ENCODE measurements at places on chromosomes 6 and 20. TPM values are rescaled to one million over a fixed set of nuclear protein-coding genes. Genes with fewer than 3 reads are reported as not detected.

- H3K4me1 ChIP-seq = no peaks in the 10 kb centered on the region
- H3K27ac ChIP-seq = no peak overlapping the region
These were observed 320.4 kb upstream of the RNF24 start for GRCh38 chr20:4335722-4336121.

DNA sequence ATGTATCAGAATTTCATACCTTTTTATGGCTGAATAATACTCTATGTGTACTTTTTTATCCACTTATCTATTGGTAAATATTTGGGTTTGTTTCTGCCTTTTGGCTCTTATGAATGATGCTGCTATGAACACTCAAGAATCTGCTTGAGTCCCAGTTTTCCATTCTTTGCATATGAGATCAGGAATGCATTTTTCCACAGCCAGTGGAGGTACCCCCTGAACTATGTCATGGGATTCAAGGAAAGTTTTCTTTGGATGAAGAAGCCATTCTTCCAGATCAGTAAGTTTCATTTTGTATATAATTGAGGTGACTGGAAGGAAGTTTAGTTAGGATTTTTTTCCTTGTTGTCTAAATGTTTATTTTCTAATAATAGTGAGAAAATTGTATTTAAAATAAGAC lies 40.9 kb downstream of the NKX2-4 start:
- DNase-seq = no peak
- no peak overlapping the region for H3K4me3 ChIP-seq
- peaks cover 7% of the 10 kb centered on the region for H3K36me3 ChIP-seq
- no peak overlapping the region for H3K27ac ChIP-seq
- no peaks in the 10 kb centered on the region for H3K27me3 ChIP-seq

DNA sequence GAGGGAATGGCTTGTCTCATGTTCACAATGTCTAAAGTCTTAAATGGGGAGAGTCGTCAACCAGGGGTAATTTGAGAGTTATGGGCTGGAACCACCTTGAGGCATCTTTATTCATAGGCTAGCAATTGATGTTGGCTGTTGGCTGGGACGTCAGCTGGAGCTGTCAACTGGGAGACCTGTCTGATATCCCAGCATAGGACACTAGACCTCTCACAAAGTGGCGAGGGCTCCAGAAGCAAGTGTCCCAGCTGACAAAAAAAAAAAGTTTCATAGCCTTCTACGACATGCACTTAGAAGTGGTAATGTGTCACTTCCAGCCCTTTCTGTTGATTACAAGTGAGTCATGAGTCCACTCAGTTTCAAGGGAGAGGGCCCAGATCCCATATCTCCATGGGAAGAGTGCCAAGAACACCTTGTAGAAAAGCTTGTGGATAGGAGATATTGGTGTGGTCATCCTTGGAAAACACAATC lies 278.0 kb downstream of the ESR1 start:
- no peak overlapping the region for H3K4me3 ChIP-seq
- DNase-seq = no peak
- no peak overlapping the region for H3K27ac ChIP-seq
- no peaks in the 10 kb centered on the region for H3K4me1 ChIP-seq
- peaks cover 5% of the 10 kb centered on the region for H3K27me3 ChIP-seq

DNA sequence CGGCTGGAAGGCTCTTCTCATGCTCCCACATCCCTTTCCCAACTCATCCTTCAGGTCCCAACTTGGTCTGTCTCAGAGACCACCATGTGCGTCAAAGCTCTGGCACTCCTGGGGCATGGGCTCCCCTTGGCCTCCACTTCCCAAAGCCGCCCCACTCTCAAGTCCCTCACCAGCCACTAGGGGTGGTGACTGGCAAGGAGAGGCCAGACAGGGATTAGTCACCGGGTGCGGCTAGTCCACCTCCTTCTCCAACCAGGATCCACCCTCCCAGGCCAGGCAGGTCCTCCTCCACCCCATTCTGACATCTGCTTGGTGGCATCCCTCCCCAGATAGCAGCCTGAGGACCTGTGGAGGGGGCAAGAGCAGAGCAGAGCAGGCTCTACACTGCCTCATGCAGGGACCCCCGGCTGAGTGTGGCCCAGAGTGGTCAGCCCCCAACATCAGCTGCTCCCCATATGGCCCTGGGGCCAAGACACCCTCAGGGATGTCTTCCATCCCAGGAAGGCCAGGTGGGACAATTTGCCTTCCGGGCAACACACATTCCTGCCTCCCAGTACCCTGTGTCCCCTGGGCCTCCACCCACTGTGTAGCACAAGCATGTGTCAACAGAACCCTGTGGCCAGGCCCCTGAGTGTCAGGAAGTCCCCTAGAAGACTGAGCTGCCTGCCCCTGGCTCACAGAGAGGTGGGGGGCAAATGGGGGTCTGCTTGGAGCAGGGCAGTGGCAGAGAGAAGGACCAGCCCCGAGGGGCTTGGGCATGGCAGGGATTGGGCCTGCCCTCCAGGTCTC lies 29.2 kb downstream of the YTHDF1 start:
- H3K4me3 ChIP-seq = no peak overlapping the region
- H3K27ac ChIP-seq = no peak overlapping the region
- H3K27me3 ChIP-seq = peaks cover 11% of the 10 kb centered on the region

GRCh38 chr20:58361481-58362205 lies 27.4 kb upstream of the VAPB start:
- H3K4me3 ChIP-seq = no peak overlapping the region
- no peaks in the 10 kb centered on the region for H3K4me1 ChIP-seq
- no peak for DNase-seq
- H3K27ac ChIP-seq = no peak overlapping the region
- H3K27me3 ChIP-seq = no peaks in the 10 kb centered on the region

DNA sequence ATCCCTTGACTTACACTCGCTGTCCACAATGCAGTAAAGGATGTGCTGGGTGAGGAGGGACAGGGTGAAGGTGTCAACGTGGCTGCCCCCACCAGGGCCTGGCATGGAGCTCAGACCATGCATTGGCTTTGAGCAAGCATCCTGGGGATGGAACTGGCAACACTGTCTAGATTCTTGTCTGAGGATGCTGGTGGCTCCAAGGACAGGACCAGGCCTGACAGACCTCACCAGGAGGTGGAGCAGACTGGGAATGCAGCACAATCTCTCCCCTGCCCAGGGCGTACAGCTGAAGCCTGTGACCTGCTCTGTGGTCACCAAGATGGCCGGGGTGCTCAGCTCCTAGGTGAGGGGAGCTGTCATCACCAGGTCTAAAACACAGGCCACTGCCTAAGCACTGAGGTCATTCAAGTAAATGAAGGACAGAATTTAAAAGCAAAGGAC lies 50.9 kb downstream of the MYH7B start:
- peaks cover 45% of the 10 kb centered on the region for H3K36me3 ChIP-seq
- no peak overlapping the region for H3K4me3 ChIP-seq
- peaks cover 3% of the 10 kb centered on the region for H3K4me1 ChIP-seq
- DNase-seq = no peak

GRCh38 chr6:32371229-32371628 lies 474 bp downstream of the TSBP1 start:
- DNase-seq = no peak
- H3K27ac ChIP-seq = no peak overlapping the region
- H3K4me1 ChIP-seq = peaks cover 9% of the 10 kb centered on the region

- no peak for DNase-seq
- no peak overlapping the region for H3K4me3 ChIP-seq
- peaks cover 4% of the 10 kb centered on the region for H3K4me1 ChIP-seq
- H3K27me3 ChIP-seq = no peaks in the 10 kb centered on the region
- no peak overlapping the region for H3K27ac ChIP-seq
These were observed 261.5 kb upstream of the SOX4 start for GRCh38 chr6:21332077-21332476.

- peaks cover 7% of the 10 kb centered on the region for H3K4me1 ChIP-seq
- H3K27me3 ChIP-seq = no peaks in the 10 kb centered on the region
- no peak overlapping the region for H3K27ac ChIP-seq
- DNase-seq = no peak
- no peaks in the 10 kb centered on the region for H3K36me3 ChIP-seq
These were observed 14.0 kb upstream of the MOCS1 start for GRCh38 chr6:39948199-39948791.

DNA sequence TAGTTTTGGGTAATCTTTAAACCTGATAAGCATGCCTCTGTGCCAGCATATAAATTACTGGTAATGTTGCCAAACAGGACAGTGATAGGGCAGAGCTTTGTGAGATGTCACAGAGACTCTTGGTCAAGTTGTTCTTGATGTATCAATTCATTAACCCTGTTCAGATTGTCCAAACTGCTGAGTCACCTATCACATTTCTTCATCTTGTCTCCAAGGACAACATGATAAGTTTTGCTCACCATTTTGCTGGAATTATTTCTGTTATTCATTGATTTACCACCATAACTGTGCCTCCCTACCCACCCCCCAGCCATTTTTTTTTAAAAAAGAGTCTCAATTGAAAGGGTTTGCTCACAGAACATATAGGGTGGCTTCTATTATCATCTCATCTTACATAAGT lies 19.5 kb upstream of the GMNN start:
- no peaks in the 10 kb centered on the region for H3K27me3 ChIP-seq
- DNase-seq = no peak
- H3K36me3 ChIP-seq = no peaks in the 10 kb centered on the region
- H3K27ac ChIP-seq = no peak overlapping the region
- H3K4me3 ChIP-seq = no peak overlapping the region
- no peaks in the 10 kb centered on the region for H3K4me1 ChIP-seq

DNA sequence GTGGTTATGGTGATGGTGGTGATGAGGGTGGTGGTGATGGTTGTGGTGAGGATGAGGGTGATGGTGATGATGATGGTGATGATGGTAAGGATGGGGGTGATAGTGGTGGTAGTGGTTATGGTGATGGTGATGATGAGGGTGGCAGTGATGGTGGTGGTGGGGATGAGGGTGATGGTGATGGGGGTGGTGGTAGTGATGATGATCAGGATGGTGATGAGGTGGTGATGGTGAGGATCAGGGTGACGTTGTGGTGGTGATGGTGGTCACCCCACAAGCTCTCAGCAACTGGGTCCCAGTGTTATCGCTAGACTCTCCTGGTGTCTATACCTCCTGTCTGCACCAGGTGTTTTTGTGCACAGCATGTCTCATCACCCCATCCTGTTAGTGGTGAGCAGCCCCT lies 85.0 kb downstream of the TMEM242 start:
- peaks cover 38% of the 10 kb centered on the region for H3K27me3 ChIP-seq
- H3K27ac ChIP-seq = no peak overlapping the region

GRCh38 chr20:4229415-4229814 lies 214.1 kb upstream of the RNF24 start:
- H3K27me3 ChIP-seq = peaks cover 2% of the 10 kb centered on the region
- no peaks in the 10 kb centered on the region for H3K36me3 ChIP-seq
- no peaks in the 10 kb centered on the region for H3K4me1 ChIP-seq
- H3K27ac ChIP-seq = no peak overlapping the region
- no peak overlapping the region for H3K4me3 ChIP-seq

DNA sequence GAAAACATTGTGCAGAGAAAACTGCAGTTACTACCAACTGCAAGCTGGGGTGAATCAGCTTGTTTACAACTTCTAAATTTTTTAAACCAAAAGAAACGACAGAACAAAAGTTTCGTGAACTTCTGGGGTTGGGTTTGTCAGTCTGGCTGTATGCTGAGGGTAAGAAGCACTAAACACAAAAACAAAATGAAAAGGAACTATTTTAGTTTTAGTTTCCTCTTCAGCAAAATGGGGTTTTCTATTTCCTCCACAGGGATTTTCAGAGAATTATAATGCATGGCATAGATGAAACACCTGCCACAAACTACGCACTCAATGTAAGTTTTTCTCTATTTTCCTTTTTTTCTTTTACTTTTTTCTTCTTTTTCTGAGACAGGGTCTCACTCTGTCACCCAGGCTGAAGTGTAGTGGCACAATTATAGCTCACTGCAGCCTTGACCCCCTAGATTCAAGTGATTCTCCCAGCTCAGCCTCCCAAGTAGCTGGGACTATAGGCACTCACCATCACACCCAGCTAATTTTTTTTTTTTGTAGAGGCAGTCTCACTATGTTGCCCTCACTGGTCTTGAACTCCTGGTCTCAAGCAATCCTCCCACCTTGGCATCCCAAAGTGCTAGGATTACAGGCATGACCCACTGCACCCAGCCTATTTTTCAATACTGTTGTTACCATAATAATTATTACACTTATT lies 40.6 kb downstream of the CGA start:
- no peaks in the 10 kb centered on the region for H3K36me3 ChIP-seq
- no peak overlapping the region for H3K27ac ChIP-seq
- no peak overlapping the region for H3K4me3 ChIP-seq
- H3K4me1 ChIP-seq = peaks cover 14% of the 10 kb centered on the region
- no peak for DNase-seq

GRCh38 chr20:47359530-47360296 lies 3.2 kb upstream of the ZMYND8 start:
- H3K4me1 ChIP-seq = peaks cover 74% of the 10 kb centered on the region
- no peak overlapping the region for H3K27ac ChIP-seq
- peaks cover 20% of the 10 kb centered on the region for H3K27me3 ChIP-seq
- no peaks in the 10 kb centered on the region for H3K36me3 ChIP-seq
- no peak for DNase-seq

GRCh38 chr6:130943738-130944137 lies 116.5 kb downstream of the SMLR1 start:
- H3K27ac ChIP-seq = peak overlapping the region; percentile 5
- H3K4me1 ChIP-seq = peaks cover 38% of the 10 kb centered on the region
- no peak overlapping the region for H3K4me3 ChIP-seq
- peaks cover 8% of the 10 kb centered on the region for H3K27me3 ChIP-seq
- peaks cover 8% of the 10 kb centered on the region for H3K36me3 ChIP-seq

- no peak overlapping the region for H3K27ac ChIP-seq
- no peaks in the 10 kb centered on the region for H3K27me3 ChIP-seq
- no peaks in the 10 kb centered on the region for H3K4me1 ChIP-seq
- no peaks in the 10 kb centered on the region for H3K36me3 ChIP-seq
These were observed 46.7 kb downstream of the GJA1 start for GRCh38 chr6:121482004-121482693.

GRCh38 chr6:43996618-43997344 lies 130.5 kb downstream of the MRPL14 start:
- H3K27me3 ChIP-seq = peaks cover 6% of the 10 kb centered on the region
- H3K4me3 ChIP-seq = no peak overlapping the region
- DNase-seq = no peak
- peaks cover 2% of the 10 kb centered on the region for H3K4me1 ChIP-seq
- peaks cover 5% of the 10 kb centered on the region for H3K36me3 ChIP-seq

DNA sequence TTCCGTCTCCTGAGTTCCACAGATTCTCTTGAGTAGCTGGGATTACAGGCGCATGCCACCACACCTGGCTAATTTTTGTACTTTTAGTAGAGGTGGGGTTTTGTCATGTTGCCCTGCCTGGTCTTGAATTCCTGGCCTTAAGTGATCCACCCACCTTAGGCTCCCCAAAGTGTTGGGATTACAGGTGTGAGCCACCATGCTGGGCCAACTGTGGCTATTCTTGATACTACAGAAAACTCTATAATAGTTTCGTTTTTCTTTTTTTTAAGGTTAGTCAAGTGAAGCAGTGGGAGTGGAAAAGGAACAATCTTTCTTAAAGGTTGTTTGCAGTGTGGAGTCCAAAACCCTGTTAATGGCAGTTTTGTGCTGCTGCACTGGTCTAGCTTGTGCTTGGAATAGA lies 84.7 kb downstream of the POPDC3 start:
- H3K36me3 ChIP-seq = no peaks in the 10 kb centered on the region
- DNase-seq = no peak
- no peaks in the 10 kb centered on the region for H3K27me3 ChIP-seq
- no peaks in the 10 kb centered on the region for H3K4me1 ChIP-seq
- H3K4me3 ChIP-seq = no peak overlapping the region

- H3K36me3 ChIP-seq = peaks cover 43% of the 10 kb centered on the region
- peaks cover 26% of the 10 kb centered on the region for H3K4me1 ChIP-seq
- peaks cover 10% of the 10 kb centered on the region for H3K27me3 ChIP-seq
- no peak overlapping the region for H3K4me3 ChIP-seq
- no peak for DNase-seq
- H3K27ac ChIP-seq = no peak overlapping the region
These were observed 394 bp downstream of the YIPF3 start for GRCh38 chr6:43516367-43516696.

The DEF6 gene
- total RNA-seq = 24.0 TPM

The CNBD2 gene
- 8.8 TPM for total RNA-seq

The ZBP1 gene
- not detected for total RNA-seq

The GSTA4 gene
- total RNA-seq = 16.2 TPM

The LINC00237 gene
- total RNA-seq = not detected

The OOEP gene
- not detected for total RNA-seq

The EFCAB8 gene
- total RNA-seq = 1.1 TPM

The TREML2 gene
- total RNA-seq = 0.10 TPM

Data from endothelial cell (in vitro differentiated cells).